ENCODE measurements at places on chromosomes 12 and 14. TPM values are rescaled to one million over a fixed set of nuclear protein-coding genes. Genes with fewer than 3 reads are reported as not detected.

MIP gene
- not detected for polyA plus RNA-seq

PMCH gene
- polyA plus RNA-seq, result not detected

PRIMA1 gene
- 0.17 TPM for polyA plus RNA-seq

BMP4 gene
- polyA plus RNA-seq, result 4.1 TPM

SETD3 gene
- 41.2 TPM for polyA plus RNA-seq

CLEC2D gene
- polyA plus RNA-seq, result 1.3 TPM

CCER1 gene
- not detected for polyA plus RNA-seq

B3GNT4 gene
- polyA plus RNA-seq, result 1.2 TPM

KRT5 gene
- not detected for polyA plus RNA-seq

DNA sequence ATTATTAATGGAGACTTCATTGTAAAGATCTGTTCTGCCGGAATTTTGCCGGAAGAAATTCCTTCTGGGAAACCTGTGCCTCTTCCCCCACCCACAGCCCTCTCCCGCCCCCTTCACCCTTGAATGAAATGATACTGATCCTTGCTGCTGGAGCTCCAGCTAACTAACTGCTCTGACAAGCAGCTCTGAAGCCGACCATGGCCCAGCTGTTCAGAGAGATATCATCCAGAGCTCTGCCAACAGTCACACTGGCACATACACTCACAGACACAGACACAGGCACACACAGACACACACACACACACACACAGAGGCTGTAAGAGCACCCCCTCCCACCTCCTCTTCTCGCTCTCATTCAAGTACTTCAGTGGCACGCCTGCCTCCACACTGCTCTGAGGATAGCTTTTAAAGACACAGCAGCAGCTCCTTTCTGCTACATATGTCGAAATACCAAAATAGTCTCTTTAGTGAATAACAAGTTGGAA is 88.6 kb downstream of the R3HDM2 start:
- peak; percentile 71 for DNase-seq

GRCh38 chr12:71011261-71011660 is 90.7 kb upstream of the PTPRR start:
- peak; percentile 21 for DNase-seq

DNA sequence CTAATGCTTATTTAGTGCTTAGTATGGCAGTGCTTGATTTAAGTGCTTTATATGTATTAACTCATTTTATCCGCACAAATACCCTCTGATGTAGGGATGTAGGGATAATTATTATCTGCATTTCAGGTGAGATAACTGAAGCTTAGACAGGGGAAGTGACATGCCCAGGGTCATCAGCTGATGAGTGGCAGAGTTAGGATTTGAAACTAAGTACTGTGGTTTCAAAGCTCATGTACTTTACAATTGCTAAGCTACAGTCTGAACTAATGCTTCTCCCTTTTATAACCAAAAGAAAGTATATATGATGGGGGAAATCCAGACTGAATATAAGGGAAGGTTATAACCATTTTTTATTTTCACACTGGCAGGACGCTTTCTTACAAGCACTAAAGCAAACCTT is 229.6 kb upstream of the NAV3 start:
- DNase-seq, result no peak

DNA sequence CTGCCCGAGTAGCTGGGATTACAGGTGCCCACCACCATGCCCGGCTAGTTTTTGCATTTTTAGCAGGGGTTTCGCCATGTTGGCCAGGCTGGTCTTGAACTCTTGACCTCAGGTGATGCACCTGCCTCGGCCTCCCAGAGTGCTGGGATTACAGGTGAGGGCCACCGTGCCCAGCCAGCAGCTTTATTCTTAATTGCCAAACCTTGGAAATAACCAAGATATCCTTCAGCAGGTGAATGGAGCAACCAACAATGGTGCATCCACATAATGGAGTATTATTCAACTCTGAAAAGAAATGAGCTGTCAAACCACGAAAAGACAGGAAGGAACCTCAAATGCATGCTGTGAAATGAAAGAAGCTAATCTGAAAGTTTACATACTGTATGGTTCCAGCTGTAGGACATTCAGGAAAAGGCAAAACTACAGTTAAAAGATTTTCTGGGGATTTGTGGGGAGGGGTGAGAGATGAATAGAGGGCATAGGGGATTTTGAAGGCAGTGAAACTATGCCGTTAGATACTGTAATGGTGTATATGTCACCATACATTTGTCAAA is 118.8 kb upstream of the CCND2 start:
- DNase-seq, result no peak

GRCh38 chr14:94395888-94396574 is 7.6 kb upstream of the SERPINA1 start:
- peak; percentile 17 for DNase-seq

DNA sequence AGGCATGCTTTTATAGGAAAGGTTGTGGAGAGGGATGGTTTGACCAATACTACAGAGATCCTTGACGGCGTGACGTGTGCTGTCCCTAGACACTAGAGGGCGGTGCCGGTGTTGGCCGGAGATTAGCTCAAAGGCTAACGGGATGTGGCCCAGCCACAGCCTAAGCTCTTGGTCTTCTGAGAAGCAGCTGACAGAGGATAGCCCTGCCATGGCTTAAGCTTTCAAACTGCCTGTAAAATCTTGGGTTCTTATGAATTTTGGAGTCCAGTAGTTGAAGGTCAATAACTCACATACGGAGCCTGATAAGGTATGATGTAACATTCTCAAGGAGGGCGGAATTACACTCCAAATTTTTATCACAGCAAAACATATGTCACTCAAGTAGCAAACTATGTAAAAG is 515.7 kb upstream of the ATXN7L3B start:
- DNase-seq, result peak; percentile 22

GRCh38 chr12:76901628-76902380 is 23.0 kb upstream of the CSRP2 start:
- no peak for DNase-seq

GRCh38 chr14:97443412-97443811 is 646.2 kb downstream of the VRK1 start:
- DNase-seq, result no peak

GRCh38 chr12:48489012-48489411 is 6.7 kb downstream of the C12orf54 start:
- DNase-seq, result no peak

- no peak for DNase-seq
These were observed 74.6 kb upstream of the BBS10 start for GRCh38 chr12:76422543-76423438.

DNA sequence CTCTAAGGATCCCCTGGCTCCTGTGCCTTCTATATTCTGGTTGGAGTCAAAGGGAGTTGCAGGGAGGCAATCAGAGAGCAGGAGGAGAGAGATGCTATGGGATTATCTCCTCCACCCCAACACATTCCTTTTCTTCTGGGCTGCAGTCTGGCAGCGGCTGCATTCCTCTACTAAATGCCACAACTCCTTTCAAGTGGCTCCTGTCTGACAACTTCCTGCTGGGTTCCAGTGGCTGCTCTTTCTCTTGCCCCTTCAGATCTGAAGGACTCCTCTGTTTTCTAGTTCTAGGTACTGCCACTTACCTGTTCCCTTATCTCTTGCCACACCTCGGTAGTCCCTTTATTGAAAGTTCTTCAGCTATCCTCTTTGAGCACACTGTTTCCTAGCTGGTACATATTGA is 425.0 kb downstream of the SNAPC1 start:
- DNase-seq, result no peak
